Urinary bladder (tissue), 4 donors: ENCODE measurements at places on chromosomes 5 and 9. TPM values are rescaled to one million over a fixed set of nuclear protein-coding genes. Genes with fewer than 3 reads are reported as not detected.

Gene CAAP1
- 10.4 TPM for polyA plus RNA-seq

Gene SLC34A3
- 0.05 TPM for polyA plus RNA-seq

DNA sequence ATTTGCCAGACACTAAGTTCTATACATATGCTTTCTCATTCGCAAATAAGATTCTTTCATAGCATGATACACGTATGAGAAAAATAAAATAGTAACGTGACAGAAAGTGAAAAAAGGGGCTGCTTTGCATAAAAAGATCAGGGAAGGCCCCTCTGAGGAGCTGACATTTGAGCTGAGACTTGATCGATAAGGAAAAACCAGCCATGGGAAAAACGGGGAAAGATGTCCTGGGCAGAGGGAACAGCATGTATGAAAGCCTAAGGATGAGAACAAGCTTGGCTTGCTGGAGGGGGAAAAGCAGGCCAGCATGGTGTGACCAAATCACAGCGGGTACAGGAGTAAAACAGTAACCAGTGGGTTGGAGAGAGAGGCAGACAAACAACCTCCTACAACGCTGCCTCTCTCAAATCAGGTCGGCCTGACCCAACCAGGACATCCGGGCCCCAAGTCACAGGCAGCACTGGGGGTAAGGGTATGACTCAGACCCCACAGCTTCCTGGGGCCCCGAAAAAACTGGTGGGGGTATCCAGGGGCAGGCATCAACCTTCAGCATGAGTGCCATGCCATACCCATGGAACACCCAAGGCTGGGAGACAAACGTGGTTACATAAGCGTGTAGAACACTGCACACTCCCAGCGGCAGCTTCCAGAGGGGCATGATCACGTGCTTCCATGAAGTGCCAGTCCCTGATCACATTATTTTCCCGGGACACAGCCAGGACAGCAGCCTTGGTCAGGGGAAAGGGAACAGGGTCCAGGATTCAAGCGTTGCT lies 2.2 kb downstream of the TNIP1 start:
- no peak for DNase-seq

Gene NUDCD2
- polyA plus RNA-seq = 12.9 TPM
